ENCODE measurements at places on chromosomes 12 and 14.

DNA sequence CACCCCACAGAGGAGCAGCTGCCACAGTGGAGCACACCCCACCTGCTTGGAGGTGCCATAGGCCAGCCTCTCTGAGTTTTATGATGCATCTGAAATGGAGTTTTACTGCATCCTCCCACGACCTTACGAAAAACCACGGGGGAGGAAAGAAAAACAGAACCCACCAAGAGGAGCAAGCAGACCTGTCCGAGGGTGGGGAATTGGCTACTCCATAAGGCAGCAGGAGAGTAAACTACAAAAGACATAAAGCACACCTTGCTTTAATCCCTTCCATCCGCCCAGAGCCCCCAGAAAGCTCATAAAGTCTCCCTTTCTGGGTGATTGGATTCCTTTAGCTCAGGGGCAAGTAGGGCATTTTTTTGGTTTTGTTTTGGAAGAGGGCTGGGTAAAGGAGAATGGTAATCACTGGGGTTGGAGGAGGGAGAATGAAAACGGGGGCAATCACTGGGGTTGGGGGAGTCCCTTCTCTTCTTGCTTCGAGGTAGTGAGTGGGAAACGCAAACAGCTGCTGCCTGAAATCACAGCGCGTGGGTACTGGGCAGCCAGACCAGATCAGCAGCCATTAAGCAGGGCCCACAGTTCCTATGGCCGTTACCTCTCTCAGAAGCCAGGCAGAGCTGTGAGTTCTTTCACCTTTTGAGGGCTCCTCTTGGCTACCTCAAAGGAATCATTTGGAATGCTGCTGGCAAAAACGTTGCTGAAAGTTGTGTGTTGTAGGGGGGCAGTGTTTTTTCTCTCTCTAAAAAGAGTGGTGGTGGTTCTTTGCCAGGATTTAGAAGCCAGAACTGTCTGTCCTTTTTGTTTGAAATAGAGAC is 433.6 kb downstream of the ZFP36L1 start:
- DNase-seq: no peak

DNA sequence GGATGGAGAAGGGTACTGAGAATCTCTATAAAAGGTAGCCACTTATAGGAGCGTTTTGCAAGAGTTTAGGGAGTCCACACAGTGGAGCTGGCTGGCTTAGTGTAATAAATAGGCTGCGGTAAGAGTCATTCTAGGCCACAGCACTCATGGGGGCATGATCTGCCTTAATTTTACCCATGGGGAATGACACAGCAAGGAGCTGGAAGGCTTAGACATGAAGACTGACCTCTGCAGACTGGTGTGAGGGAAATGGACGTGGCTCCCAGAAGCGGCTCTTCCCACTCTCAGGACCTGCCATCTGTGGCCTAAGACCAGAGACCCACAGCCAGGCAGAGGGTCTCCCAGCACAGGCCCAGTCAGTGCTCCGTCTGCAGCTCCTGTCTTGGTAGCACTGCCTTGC is 173.3 kb downstream of the PPM1H start:
- no peak for DNase-seq

DNA sequence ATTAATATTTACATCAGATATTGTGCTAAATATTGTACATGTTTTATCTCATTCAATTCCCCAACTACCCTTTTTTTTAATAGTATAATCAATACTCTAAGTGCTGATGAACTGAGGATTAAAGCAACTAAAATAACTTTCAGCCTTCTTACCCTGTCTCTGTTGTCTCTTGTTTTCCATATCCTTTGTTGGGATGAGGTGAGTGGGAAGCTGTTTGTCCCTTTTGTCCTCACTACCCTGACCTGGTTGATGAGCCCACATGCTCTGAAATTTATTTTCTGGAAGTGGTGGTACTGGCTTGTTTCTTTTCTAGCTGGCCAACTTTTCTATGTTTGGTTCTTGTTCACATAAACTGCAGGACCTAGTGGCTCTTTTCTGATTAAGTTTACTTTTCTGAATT is 9.6 kb upstream of the ART4 start:
- no peak for DNase-seq

- no peak for DNase-seq
Observed at GRCh38 chr12:65188179-65188701, 18.9 kb downstream of the LEMD3 start.

DNA sequence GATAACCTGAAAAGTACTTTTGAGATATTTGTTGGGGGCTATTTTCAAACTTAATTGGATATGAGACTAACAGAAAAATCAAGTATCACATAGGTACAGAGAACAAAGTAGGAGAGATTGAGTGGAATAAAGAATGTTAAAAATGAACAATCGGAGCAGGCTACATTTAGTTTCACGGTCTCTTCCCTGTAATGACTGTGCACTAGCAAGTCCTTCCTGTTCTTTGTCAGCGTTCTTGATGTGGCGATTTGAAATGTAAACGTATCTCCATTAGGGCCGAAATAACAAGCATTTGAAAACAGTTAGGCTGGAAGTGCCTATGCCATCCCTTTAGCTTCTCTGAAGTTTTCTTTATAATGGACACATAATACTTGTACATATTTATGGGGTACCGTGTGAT is 31.0 kb downstream of the SLC25A29 start:
- DNase-seq: no peak

- DNase-seq: no peak
Observed at GRCh38 chr14:90297876-90298629, 33.7 kb downstream of the NRDE2 start.

DNA sequence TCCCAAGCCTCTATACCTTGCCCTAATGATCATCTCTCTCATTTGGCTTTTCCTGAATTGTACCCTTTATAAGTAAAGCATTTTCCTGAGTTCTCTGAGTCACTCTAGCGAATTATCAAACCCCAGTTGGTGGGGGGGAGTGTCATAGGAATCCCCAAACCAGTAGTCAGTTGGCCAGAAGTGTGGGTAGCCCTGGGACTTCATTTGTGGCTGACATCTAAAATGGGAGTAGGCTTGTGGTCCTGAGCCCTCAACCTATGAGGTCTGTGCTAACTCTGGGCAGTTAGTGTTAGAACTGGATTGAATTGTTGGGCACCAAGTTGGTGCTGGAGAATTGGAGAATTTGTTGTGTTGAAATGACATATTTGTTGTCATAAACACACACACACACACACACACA is 91.3 kb downstream of the BBS10 start:
- DNase-seq: no peak

DNA sequence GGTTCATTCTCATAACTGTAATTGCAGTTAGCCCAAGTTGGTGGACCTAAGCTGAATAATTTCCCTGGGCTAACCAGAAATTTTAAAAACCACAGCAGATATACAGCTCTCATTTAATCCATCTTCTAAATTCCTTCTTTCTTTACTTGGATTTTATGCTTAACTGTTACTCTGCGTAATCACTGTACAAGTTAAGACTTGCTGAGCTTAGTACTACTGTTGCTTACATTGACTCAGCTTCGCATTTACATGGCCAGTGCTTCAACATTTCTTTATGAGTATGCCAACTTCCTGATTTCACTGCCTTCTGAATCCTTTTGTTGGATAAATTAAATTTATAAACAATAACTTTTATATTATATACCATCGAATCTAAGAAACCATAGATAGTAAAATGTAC is 147.4 kb downstream of the SLC38A4 start:
- DNase-seq: no peak

DNA sequence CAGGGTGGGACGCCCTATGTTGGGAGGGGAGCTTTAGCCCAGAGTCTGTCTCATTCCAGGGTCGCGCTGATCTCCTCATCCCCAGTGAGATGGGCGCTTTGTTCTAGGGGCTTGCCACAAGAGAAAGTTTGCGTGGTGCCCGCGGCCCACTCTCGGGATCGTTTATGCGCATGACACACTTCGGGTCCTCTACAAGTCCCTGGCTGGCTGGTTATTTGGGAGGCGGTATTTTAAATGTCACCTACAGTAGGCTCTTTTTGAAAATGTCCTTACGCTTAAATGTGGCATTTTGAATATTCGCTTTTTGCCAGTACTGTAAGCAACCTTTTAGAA is 541 bp downstream of the GOLT1B start:
- DNase-seq: no peak

GRCh38 chr12:20283482-20283881 is 84.9 kb upstream of the PDE3A start:
- DNase-seq: no peak

- DNase-seq: no peak
Observed at GRCh38 chr12:93425736-93426411, 15.9 kb downstream of the UBE2N start.

- no peak for DNase-seq
Observed at GRCh38 chr12:127745469-127746212, 521.3 kb upstream of the TMEM132C start.

DNA sequence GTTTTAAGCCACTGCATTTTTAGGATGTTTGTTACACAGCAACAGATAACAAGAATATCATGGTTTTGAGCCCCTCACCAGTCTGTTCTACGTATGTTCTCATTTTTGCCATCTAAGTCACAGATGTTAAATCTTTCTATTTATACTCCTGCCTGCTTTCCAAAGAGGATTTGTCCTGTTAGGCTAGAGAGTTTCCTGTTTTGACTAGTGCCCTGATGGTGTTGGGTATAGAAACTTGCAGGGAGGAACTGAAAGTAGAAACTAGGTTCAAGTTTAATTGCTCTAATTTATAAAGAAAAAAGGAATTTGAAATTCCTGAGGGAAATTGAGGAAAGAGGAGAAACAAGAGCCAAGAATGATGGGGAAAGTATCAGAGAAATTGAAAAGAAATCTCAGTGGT is 74.4 kb upstream of the COCH start:
- no peak for DNase-seq

GRCh38 chr12:69161829-69162228 is 77.5 kb upstream of the CPSF6 start:
- no peak for DNase-seq

- DNase-seq: no peak
Observed at GRCh38 chr14:104554608-104555429, 24.7 kb upstream of the C14orf180 start.

DNA sequence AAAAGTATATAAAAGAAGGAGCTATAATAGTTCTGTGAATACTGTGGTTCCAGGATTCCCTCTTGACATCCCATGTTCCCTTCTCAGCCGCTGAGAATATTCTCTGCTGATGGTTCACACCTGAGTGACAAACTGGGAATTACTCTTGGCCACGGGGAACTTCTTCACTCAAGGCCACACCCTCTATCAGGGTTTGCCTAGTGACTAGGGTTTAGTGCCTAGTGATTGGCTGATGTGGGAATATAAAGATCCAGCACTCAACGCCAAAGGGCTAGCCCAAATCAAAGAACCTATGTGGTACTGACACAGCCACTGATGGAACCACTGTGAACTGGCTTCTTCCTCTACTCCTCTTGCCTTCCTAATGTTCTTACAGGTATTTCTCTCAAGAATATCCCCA is 248.4 kb downstream of the ASCL1 start:
- no peak for DNase-seq

DNA sequence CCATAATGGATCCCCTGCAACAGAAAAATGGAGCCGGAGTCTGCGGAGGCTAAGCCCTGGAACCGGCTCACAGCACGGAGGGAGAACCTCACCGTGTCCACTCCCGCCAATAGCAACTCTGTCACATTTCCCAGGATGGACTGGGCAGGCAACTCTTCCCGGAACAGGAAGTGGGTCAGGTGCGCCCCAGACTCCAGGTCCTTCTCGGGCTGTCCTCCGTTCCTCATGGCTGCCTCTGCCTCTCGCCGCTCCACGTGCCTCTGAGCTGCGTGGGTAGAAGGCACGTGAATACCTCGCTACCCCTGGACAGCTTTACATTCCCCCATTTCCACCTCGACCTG is 2.2 kb downstream of the CYP27B1 start:
- DNase-seq: no peak

DNA sequence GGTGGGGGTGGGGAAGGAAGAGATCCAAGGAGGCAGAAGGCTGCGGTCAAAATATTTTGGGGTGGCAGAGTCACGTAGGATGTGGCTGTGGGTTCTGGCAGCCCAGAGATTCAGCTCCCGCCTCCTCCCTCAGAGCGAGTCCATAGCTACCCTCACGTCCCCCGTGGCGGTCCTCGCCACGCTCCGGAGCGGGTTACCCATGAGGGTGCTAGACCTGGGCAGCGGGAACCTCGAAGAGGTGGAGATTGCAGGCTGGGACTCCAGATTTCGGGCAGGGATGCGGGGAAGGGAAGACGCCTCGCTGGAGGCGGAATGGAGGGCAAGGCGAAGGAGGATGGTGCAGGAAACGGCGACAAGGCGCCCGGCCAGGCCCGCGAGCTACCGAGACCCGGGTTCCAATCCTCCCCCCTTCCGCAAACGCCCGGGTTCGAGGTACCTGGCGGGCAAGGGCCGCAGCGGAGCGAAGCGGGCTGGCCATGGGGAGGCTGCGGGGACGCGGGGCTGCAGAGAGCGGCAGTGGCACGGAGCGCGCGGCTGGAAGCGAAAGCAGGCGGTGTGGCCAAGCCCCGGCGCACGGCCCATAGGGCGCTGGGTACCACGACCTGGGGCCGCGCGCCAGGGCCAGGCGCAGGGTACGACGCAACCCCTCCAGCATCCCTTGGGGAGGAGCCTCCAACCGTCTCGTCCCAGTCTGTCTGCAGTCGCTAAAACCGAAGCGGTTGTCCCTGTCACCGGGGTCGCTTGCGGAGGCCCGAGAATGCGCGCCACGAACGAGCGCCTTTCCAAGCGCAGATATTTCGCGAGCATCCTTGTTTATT is 46.2 kb downstream of the BCAT1 start:
- no peak for DNase-seq

DNA sequence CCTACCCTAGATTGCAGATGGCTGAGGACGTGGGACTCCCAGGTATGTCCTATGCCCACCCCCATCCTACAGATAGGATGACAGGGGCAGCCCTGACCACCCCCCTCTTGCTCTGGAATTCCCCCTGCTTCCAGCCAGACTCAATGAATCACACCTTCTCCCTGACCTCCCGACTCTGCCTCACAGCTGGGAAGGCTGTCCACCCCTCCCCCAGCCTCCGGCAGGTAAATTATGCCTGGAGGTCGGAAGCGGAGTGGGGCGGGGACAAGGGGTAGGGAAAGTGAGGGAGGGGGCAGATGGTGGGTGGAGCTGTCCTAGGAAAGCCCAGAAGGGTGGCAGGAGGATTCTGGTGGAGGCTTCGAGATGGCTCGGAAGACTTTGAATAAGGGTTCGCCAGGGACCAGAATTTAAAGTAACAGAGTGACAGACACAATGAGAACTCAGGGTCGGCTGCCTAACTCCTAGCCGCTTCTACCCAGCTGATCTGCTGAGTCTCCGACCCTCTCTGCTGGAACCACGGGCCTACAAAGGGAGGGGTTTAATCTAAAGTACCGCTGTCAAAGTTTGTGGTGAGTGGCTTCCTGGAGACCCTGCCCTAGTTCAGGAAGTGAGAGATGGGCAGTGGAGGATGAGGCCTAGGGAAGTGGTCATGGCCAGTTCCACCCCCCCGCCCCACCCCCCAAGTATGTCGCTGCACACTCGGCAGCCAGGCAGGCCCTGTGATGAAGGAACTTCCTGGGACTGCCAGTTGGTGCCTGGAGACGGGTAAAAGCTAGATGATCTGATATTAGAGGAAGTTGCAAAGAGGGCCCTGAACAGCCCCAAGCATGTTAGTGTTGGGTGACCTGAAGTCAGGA is 4.2 kb downstream of the PLEKHG3 start:
- no peak for DNase-seq

- DNase-seq: no peak
Observed at GRCh38 chr12:121579190-121579791, 1.5 kb downstream of the KDM2B start.

Data from H4 (cell line).